Stimulated activated CD4-positive, alpha-beta T cell treated with anti-CD3 and anti-CD28 coated beads, Interleukin-1b, Interleukin-23, amount 100 ng/mL, for 4 hours (primary cell): ENCODE measurements at places on chromosomes 5 and 9.

DNA sequence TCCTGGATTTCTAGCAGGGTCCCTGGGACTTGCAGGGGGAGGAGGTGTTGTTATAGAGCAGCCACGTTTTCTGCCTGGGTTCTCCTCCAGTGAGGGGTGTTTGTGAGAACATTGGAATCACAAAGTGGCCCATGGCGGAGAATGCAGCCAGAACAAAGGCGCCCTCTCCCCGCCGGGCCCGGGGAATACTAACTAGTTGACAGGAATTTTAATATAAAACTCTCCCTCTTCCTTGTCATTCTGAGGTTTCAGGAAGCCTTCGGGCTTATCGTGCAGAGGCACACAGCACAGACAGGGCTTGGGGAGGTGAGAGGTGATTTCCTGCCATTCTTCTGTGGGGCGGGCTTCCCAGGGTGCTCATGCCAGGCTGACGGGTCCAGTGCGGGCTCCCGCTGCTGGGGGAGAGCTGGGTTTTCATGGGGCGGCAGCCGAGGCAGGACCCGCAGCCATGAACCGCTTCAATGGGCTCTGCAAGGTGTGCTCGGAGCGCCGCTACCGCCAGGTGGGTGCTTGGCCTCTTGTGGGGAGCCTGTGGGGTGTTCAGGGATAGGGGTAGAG, 37.7 kb downstream of the RGS3 start:
- DNase-seq, result no peak

GRCh38 chr5:83721953-83722901, 1.6 kb upstream of the HAPLN1 start:
- DNase-seq, result no peak

GRCh38 chr9:108963459-108964143, 29.4 kb downstream of the ABITRAM start:
- DNase-seq, result no peak

- no peak for DNase-seq
Observed at GRCh38 chr9:94922691-94923107, 196.2 kb downstream of the AOPEP start.

- no peak for DNase-seq
Observed at GRCh38 chr5:106367281-106367680, 1303.5 kb downstream of the EFNA5 start.

- DNase-seq, result no peak
Observed at GRCh38 chr9:126417684-126418083, 91.1 kb downstream of the MVB12B start.

DNA sequence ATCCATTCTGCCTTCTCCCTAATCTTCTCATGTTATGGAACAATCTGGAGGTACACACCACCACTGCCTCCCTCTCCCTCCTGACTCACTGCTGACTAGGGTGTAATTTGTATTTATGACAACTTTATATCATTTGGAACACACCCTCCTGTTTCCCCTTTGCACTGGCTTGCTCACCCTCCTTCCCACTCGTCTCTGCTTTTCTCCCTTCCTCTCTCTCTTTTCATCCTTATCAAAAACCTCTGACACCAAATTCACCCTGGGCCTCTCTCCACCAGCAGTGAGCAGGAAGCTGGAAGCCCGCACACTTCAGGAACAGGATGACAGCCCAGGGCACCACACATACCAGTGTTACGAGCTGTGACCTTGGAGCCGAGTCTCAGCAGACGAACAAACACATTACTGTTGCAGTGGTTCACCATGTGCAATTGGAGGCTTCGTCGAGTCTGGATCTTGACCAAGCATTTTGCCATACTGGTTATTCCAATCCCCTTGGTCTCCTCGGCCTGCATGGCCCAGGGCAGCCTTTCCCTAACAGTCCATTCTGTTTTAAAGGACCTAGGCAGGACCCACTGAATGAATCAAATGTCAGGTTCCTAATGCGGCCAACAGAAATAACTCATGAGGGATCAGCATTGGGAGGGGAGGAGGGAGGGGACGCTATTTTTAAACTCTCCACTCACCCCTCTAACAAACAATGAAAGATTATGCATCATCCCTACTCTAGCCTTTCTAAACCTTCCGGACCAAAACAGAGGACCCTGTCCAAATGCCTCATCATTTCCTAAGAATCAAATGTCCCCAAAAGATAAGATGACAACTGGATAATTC, 203.9 kb upstream of the RASEF start:
- DNase-seq, result no peak

- DNase-seq, result no peak
Observed at GRCh38 chr5:59559323-59559722, 334.2 kb downstream of the PDE4D start.

GRCh38 chr5:139468421-139468931, 2.3 kb upstream of the SMIM33 start:
- DNase-seq, result no peak

- DNase-seq, result no peak
Observed at GRCh38 chr9:75365196-75365595, 276.9 kb downstream of the OSTF1 start.

GRCh38 chr9:108842610-108843295, 13.0 kb downstream of the ACTL7B start:
- DNase-seq, result peak; percentile 1

DNA sequence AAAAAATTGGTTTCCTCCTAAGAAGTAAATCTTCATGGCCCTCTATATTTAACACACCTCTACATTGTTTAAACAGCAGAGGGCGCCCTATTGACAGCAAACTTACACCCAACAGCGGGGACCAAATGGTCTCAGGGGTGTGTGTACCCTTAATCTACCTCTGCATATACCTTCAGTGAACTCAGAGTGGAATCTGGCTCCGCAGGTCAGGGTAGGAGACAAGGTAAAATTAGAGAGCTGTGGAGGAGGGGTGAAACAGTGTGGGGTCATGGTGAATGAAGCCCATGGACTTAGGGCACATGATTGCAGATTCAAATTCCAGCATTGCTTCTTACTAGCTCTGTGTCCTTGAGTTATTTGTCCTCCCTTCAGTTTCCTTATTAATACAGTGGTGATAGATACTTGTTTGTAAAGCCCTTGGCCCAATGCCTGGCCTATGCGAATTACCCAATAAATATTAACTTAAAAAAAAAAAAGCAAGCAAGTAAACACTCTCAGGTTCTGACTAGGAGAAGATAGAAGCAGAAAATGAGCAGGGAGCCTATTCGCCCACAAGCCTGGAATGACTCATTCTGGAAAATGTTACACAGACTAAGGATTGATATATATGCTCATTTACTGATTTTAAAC, 122.9 kb downstream of the CAVIN4 start:
- DNase-seq, result no peak

GRCh38 chr9:73437758-73438157, 286.1 kb downstream of the ANXA1 start:
- DNase-seq, result no peak

GRCh38 chr9:76198336-76198735, 195.9 kb downstream of the RFK start:
- DNase-seq, result no peak

DNA sequence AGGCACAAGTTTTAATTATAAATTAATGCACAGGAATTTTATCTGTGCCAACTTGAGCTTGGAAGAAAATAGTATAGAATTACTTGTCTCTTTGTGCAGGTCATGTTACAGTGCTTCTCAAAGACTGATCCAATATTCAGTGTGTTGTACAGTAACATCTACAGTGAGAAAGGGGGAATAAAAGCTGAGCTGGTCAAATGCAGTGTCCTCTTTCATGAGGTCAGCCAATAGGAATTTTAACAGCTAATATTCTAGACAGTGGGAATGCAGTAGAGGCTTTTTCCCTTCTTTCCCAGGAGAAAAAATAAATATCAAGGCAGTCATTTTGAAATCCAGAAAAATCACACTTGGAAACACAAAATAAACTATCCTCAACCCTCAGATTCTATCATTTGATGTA, 95.7 kb upstream of the ITGA1 start:
- DNase-seq, result no peak
